ENCODE measurements at places on chromosomes 12 and 14.
A peak's percentile ranks its signal among the peaks of the same experiment; 100 is the strongest.

DNA sequence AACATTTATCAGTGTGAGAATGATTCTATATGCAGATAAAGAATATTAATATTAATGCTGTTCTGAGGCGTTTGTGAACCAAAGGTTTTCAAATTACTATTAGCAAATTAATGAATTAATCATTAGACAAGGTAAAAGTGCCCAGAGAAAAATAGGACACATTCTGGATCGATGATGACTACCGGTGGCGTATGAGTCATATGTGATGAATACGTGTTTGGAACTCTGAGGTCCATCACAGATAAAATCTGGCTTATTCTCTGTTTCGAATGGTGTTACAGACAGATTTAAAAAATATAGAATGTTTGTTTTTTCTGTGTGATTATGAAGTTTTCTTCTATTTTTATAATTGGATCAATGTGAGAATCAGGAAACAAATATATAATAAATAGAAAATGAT lies 79.2 kb upstream of the RTL1 start:
- DNase-seq = no peak

DNA sequence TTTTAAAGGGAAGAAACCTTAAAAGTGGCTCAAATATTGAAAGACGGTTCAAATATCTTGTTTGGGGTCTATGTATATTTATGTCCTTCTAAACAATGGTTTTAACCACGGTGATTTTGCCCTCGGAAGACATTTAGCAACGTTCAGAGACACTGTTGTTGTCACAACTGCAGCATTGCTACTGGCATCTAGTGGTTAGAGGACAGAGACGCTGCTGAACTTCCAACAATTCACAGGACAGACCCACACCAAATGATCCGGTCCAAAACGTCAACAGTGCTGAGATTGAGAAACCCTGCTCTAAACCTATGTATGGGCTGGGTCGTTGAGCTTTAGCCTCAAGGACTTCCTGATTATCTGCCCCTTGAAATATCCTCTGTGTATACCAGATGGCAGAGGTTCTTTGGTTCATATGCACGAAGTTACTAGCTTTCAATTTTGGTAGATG lies 1.7 kb downstream of the ANGEL1 start:
- peak; percentile 35 for DNase-seq

- no peak for DNase-seq
Observed at GRCh38 chr12:108653082-108653516, 19.4 kb upstream of the SELPLG start.

DNA sequence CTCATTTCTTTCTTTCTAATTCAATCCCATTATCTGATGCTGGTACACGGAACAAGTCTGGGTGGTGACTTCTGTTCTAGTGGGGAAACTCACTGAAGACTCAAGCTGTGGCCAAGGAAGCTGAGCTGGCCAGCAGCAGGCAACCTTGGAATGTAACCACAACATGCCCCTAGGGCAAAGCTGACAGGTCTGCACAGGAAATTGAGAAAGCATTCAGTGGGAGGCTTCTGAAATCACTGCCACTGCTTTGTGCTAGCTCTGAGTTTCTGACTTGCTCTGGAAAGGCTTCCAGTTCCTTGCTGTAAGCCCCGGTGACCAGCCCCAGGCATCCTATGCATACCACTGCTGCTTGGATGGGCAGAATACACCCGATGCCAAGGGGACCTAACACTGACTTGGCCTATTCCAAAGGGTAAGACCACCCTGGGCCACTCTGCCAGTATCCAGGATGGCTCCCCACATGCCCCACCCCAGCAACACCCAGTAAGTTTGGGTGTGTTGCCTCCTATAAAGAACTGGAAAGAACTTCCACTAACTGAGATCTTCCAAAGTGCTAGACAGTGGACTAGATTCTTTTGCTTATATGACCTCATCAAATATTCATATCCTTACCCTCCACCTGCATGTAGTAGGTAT lies 84.5 kb upstream of the CDKN3 start:
- DNase-seq = no peak

- DNase-seq = no peak
Observed at GRCh38 chr12:13203034-13203922, 6.8 kb downstream of the EMP1 start.

GRCh38 chr12:107864235-107864634 lies 89.7 kb downstream of the ASCL4 start:
- no peak for DNase-seq

- DNase-seq = no peak
Observed at GRCh38 chr14:36810209-36810608, 148.5 kb downstream of the PAX9 start.

DNA sequence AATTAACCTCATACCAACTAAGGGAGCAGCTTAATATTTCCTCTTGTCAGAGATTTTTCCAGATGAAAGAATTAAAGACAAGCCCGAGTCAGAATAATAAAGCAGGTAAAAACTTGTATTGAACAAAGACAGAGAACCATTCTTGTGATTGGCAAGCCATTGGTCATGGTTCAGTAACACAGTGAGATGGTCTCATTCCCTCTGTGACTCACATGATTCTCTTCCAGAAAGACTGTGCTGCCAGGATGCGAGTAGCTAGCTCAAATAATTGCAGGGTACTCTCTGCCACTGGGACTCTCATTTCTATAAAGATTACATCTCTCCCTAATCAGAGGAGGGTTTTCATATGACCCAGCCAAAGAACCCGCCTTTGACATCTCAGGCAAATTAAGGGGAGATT lies 179.4 kb downstream of the PHLDA1 start:
- no peak for DNase-seq

- no peak for DNase-seq
Observed at GRCh38 chr14:101518611-101519473, 42.5 kb upstream of the DIO3 start.

GRCh38 chr14:106174206-106174605 lies 647.8 kb downstream of the TMEM121 start:
- peak; percentile 74 for DNase-seq

Measured in activated CD4-positive, alpha-beta T cell treated with anti-CD3 and anti-CD28 coated beads, Interleukin-2, Interleukin-4, amounts not matched to agents 100 ng/mL and 50 ng/mL, durations not matched to agents 16 hours and 8 hours (primary cell).